Colonic mucosa (tissue), 4 donors: ENCODE measurements at places on chromosomes 6 and 20.

DNA sequence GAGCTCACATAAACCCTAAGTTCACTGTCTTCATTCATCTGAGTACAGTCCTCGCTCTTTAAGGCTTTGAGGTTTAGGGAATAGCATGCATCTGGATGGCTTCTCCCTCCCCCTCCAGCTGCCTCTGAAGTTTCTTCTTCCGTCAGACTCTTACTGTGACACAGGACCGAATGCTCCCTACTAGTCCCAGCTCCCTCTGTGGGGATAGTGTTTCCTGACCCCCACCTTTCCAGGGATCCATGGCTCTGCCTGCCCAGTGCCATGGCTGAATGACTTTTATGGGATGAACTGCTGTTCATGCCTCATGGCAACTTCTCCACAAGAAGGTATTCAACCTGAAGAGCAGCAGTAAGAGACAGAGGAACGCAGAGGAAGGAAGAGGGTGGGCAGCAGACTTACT lies 79.8 kb upstream of the EMILIN3 start:
- DNase-seq, result no peak

DNA sequence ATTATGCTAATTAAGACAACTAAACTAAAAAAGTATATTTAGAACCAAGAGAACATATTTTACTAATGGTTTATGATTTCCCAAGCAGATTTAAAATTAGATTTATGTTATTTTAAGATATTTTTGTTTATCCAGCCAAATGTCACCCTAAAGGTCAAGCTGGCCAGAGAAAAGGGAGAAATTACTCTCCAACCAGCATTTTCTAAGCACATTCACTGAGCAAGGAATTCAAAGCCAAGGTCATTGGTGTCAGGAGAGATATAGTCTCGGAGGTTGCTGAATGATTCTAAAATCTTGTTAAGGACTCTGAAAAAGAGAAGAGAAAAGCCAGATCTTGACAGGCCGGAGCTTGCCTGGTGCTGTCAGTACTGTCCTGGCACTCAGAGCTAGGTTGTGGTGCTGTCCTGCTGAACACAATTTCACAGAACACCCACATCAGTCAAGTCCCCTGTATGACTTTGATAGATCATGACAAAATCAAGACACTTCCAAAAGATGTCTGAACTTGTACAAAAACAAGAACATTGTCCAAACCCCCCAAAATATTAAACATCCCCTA lies 222.3 kb upstream of the SMLR1 start:
- no peak for DNase-seq

- DNase-seq, result peak; percentile 80
These were observed 26.0 kb downstream of the PTGIS start for GRCh38 chr20:49541733-49542513.

DNA sequence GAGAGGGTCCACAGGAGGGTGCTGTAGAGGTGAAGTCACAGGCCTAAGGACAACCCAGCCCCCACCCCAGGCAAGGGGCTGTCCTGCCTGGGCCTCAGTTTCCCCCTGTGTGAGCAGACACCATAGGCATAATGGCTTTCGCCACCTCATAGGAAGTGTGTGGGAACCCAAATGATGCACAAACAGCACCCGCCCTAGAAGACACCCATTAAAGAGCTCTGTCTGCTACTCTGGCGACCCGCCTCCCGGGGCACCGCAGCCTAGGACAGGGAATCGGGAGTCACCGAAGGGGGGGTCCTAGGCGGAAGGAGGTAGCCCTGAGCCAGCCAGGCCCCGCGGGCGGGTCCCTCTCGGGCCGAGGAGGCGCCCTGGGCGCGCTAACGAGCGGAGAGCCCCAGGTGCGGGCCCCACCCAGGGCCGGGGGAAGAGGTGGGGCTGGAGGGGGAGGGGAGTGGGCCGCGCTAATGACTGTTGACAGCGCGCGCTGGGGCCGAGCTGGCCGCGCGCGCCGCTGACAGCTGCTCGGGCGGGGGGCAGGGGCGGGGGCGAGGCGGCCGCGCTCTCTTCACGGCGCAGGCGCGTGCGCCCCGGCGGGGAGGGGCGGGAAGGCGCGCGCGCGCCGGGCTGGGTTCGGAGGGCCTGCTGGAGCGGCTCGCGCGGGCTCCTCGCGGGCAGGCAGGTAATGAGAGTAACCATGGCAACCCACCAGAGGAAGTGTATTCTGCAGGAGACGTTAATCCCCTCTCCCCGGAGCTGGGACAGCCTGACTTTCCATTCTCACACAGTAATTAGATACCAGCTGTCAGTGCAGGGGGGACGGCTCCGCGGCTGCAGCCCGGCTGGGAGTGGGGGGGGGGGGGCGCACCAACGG lies 48.9 kb downstream of the NOL4L start:
- peak; percentile 81 for DNase-seq

DNA sequence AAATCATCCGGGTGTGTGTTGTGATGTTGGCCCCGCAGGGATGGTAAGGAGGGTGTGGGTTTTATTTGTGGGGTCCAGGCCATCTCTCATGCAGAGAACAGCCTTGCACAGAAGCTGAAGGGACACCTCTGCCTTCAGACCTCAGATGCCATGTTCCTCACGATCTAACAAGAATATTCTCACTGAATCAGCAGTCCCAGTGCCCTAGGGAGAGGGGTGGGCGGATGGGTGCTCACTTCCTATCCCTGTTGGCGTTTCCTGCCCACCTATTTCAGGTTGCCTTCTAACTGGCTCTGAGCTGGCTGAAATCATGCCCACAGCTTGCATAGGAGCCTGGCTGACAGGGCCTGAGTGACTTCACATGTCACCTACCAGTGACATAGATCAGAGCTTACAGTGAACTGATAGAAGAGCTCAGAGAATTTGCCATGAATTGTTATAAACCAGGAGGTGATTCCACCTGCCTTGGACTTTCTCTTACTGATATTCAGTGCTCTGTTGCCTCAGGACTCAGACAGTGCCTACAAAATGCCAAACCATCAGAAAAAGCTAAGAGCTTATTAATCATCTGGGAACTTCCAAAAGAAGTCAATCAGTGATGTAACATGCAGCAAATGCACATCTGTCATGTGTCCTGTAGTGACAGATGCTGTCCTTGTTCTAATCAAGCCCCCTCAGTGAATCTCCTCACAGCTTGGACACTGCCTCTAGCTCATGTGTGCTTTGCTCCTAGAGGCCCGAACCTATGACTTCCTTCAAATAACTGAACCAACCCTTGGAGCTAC lies 285.8 kb upstream of the PRND start:
- DNase-seq, result no peak

DNA sequence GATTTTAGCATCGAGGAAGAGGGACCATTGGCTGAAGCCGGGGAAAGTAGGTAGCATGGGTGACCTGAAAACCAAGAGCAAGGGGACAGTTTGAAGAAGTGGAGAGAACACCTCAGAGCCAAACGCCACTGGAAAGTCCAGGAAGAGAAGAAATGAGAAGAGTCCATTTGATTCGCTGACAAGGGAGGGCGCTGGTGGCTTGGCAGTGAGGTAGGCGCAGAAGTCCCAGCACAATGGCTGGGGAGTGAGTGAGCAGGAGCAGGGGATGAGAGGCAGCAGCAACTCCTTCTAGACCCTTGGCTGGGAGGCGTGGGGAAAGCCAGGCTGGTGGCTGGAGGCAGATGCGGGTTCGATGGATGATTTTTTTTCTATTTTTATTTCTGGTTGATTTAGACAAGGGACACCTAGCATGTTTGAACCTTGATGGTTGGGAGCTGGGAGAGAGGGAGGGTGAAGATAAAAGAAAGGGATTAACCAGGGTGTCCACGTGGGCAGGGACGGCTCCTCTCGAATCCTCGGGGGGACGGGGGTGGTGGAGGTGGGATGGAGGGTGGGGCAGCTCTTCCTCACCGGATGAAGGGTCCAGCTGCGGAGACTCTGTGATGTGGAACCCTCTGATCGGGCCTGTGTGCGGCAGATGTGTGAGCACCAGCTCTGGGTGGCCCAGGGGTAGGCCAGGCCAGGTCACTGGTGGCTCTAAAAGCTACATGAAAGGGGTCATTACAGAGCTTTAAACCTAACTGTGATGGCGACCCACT lies 164.2 kb downstream of the NFATC2 start:
- no peak for DNase-seq

- DNase-seq, result no peak
These were observed 41.3 kb downstream of the DSTN start for GRCh38 chr20:17611290-17611539.

GRCh38 chr20:51376111-51376510 lies 166.4 kb downstream of the NFATC2 start:
- DNase-seq, result no peak

GRCh38 chr6:162123797-162124196 lies 603.8 kb downstream of the PRKN start:
- no peak for DNase-seq

DNA sequence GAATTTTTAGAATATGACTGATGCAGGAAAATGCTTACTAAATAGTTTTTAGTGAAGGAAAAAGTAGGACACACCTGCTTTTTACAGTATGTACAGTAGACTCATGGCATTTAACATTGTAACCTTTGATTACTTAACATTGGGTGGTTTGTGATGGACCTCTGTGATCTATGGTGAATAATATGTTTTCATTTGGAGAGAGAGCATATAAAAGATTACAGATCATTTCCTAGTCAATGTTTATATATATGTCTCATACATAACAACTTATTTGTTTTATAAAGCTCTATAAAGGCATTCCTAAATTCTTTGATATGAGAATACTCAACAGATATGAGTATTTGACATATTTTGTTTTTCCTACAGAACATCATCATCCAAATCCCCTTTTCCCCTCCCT lies 129.3 kb upstream of the PDE7B start:
- no peak for DNase-seq

DNA sequence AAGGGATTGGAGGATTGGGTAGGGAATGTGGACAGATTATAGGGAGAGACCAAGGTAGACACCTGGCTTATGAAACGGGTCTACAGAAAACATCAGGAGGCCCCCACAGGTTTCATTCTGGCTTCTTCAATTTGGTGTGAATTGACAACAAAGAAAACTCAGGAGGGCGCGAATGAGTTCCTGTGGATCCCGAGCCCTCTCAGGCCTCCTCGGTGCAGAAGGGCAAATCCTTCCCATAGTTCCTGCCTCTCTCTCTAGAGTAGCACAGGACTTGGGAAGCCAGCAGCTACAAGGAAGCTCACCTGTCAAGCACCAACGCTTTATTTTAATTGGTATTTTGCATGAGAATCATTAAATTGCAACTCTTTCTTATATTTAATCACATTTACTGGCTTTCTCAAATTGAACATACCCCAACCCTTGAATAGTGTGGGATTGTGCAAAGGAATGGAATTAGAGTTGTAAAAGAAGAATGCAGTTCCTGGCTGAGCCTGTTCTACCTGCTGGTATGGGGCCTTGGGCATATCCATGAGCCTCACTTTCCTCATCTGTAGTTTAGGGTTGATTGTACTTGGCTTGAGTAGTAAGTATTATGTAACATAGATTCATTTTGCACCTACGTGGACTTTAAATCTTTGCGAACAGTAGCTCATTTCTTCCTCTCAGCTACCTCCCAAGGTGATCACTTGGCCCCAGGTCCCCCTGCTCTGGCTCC lies 56.4 kb upstream of the PHACTR2 start:
- DNase-seq, result no peak

GRCh38 chr6:128111096-128111495 lies 210.2 kb upstream of the THEMIS start:
- no peak for DNase-seq

GRCh38 chr6:7974938-7975763 lies 64.6 kb upstream of the TXNDC5 start:
- peak; percentile 82 for DNase-seq

- no peak for DNase-seq
These were observed 5.2 kb downstream of the INSM1 start for GRCh38 chr20:20373091-20373571.

DNA sequence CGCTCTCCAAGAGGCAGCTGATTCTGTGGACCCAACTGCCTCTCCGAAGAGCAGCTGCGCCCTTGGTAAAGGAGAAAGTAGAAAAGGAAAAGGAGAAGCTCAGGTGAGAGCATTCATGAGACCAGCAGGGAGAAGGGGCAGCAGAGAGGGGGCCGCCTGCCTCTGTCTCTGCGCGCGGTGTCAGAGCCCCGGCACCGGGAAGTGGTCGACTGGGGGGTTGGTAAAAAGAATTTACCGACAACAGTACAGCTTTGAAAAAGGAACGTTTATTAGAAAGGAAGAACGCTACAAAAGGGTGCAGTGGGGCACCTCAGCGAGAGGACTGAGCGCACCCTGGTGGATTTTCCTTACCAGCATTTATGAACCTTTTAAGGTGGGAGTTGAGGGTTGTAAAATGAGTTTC lies 61.9 kb downstream of the GPR6 start:
- peak; percentile 45 for DNase-seq

GRCh38 chr6:78966542-78966941 lies 99.2 kb downstream of the IRAK1BP1 start:
- no peak for DNase-seq

- no peak for DNase-seq
These were observed 41.1 kb upstream of the NKX2-2 start for GRCh38 chr20:21554985-21555384.

DNA sequence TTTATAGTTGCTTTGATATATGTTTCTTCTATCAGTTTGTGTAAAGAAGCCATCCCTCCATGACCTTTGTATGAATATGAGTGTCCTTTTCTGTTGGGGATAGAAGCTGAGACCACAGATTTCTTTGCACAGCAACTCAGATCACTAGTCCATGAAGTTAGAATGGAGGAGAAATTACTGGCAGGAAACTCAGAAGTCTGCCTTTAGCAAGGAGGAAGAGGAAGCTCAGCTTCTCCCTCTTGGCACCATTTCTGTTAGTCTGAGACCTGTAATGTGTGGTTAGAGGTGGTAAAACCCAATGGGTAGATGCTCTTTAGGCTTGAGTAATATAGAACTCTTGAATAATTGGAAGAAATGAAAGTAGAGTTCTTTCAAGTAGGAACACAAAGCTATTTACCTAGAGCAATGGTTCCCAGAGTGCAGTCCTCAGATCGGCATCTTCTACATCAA lies 995.3 kb upstream of the FLRT3 start:
- DNase-seq, result no peak

DNA sequence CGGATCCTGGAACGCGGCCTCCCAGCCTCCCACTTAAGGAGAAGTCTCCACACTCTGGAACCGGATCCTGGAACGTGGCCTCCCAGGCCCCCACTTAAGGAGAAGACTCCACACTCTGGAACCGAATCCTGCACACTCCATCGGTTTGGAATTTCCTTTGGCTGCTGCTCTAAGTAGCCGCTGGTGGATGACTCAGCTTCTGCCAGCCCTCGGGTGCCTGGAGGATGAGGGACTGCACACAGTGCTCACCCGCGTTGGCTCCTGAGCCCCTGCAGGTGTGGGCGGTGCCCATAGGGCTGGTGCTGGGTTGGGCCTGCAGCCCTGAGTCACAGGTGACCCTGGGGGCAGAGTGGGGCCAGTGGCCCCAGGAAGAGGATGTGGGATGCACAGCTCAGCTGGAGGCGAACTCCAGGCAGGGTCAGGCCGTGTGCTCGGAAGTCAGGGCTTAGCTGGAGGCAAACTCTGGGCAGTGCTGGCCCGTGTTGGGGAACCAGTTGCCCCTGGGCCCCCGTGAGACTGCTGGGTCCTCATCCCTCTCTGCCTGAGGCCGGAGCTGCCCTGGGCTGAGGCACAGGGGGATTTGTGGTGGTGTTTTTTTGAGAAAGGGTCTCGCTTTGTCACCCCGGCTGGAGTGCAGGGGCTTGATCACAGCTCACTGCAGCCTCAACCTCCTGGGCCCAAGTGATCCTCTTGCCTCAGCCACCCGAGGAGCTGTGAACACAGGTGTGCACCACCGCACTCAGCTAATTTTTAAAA lies 13.9 kb upstream of the TNFRSF6B start:
- DNase-seq, result no peak
